ENCODE measurements at places on chromosomes 2 and 18.

DNA sequence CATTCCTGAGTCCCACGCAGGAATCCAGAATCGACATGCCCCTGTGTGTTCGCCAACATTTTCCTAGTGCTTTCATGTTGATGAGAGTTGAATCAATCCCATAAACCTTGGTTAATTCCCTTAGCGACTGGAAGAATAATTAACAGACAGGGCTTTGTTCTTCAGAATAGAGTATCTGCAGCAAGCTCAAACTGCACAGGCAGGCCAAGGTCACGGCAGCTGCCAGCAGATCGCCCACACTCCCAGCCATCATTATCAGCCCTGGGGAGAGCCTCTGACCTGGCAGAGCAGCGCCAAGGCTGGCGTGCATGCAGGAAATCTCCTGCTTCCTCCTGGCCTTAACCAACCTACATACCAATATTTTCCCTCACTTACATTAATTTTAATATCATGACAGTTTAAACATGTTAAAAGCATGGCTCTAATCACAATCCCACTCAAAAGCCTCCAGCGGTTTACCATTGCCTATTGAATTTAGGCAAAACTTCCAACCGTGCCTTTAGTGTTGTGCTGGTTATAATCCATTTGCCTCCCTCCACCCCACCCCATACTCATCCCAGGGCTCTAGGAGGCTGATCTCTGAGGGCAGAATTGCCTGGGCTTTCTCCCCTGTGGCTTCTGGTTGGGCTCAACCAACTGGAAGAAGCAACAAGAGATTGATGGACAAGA is 46.8 kb upstream of the NCK2 start:
- DNase-seq: no peak

- DNase-seq: peak; percentile 58
Observed at GRCh38 chr18:8696749-8697211, 8.6 kb upstream of the MTCL1 start.

DNA sequence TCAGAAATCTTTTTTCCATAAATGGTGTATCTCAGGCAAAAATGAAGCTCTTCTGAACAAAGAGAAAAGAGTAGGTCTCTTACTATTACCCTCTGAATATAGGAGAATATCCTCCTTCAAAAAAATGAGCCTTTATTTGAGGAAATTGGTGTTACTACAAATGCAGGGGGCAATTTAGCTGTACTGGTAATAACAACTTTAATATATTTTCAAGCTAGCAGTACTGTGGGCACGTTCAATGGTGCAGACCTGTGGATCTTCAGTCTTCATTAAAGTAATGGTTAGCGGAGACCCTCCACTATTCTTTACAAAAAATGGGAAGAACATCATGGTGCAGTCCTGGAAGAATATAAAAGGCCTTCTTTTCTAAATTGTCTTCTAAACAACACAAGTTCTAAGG is 661.3 kb downstream of the TMEM182 start:
- no peak for DNase-seq

DNA sequence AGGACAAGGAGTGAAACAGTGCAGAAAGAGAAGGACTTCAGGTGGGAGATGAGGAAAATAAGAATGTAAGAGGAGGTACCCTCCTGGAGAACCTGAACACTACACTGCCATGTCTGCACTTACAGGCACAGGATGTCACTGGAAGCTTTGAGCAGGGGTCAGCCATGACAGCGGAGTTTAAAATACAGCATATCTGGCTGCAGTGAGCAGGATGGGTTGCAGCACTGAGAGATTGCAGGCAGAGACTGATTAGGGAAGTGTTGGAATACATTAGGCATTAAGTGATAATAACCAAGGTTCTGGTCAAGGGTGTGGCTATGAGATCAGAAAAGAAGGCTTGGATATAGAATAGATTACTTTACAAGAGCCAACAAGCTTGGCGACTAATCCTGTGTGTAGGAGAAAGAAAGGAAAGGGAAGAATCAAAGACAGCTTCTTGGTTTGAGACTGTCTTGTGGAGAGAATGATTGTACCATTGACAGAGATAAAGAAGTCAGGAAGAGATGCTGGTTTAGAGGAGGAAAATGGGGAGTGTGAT is 171.1 kb upstream of the RBMS1 start:
- no peak for DNase-seq

DNA sequence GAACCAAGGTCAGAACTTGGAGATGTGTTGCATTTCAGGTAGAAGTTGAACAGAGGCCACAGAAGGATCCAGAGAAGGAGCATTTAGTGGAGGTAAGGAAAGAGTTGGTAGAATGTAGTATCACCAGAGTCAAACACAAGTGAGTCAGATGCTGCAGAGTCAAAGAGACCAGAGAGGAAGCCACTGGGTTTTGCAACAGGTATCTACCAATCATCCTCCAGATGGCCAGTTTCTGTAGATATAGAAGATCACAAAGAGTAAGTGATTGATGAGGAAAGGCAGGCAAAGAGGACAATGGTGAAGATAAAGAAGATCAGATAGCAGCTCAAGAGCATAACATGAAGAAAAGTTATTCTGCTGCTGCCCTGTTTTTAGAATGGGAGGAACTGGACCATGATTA is 75.9 kb downstream of the GTF3C3 start:
- no peak for DNase-seq

DNA sequence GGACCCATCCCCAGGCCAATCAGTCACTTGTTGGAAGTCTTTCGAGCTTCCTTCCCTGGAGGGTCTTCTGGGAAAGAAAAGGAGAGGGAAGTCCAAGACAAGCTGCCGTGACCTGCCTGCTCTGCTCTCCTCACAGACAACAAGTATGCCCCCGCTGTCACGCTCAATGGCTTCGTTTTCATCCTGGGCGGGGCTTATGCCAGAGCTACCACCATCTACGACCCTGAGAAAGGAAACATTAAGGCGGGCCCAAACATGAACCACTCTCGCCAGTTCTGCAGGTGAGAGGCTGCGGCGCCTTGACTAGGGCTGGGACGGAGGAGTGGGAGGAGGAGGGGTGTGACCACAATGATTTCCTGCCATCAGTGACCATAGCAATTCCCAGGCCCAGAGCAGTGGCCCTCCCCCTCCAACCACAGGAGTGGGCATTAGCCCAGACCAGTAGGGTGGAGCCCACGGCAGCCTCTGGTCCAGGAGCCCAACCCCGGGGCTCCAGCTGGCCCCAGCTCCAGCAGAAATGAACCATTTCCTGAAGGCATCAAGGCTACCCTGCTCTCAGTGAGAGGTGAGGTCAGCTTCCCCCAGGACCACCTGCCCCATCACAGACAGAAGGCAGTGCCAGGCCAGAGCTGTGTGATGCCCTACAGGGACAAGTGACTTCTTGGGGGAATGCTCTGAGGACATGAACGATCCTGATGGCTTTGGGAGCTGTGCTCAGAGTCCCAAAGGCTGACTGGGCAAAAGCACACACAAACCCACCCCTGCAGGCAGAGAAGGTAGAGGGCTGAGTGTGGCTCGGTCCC is 223.1 kb downstream of the ATAD2B start:
- no peak for DNase-seq

DNA sequence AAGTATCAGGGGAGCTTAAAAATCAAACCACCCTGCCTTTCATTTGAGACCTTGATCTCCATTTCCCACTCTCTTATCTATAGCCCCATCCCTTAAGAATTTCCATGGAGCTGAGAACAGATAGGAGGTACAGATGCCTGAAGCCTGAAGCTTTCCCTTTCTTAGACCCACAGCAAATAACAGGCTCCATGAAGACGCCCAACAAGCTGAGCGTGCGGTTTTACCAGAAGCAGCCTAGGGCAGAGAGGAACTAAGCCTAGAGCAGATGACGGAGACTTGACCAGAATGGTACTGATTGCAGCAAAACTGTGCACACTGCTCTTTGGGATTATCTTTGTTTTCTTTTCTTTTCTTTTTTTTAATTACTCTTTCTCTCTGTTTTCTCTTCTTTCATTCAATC is 1.7 kb upstream of the ERBB4 start:
- no peak for DNase-seq

DNA sequence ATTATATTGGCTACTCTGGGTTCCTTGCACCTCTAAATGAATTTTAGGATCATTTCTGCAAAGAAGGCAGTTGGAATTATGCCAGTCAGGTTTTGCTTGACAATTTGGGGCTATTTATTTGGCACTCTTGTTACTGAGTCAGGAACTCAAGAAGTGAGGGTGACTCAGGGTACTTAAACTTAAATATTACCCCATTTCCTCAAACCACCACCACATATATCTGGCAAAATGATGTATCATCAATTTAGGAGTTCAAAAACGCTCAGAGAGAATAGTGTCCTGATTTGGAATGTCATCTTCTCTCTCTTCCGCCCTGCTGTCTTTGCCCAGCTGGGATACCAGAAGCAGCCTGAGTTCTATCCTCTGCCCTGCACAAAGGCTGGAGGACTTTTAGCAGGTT is 2.4 kb upstream of the THNSL2 start:
- no peak for DNase-seq

DNA sequence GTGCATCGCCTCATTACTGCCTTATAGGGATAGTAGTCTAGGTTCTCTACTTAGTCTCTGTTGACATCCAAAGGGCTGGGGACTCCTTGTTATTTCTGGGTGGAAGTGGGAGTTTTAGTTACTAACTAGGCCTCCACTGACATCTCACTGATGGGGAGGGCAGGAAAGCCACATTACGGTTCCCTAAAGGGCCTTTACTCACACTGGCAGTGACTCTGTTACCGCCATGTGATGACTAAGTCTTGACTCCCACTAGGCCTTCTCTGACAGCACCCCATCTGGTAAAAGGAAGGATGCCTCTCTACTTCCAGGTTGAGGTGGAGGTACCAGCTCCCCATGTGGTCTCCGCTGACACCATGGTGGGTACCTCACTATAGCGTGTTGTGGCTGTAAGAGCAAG is 14.0 kb upstream of the BCL2L11 start:
- DNase-seq: no peak

DNA sequence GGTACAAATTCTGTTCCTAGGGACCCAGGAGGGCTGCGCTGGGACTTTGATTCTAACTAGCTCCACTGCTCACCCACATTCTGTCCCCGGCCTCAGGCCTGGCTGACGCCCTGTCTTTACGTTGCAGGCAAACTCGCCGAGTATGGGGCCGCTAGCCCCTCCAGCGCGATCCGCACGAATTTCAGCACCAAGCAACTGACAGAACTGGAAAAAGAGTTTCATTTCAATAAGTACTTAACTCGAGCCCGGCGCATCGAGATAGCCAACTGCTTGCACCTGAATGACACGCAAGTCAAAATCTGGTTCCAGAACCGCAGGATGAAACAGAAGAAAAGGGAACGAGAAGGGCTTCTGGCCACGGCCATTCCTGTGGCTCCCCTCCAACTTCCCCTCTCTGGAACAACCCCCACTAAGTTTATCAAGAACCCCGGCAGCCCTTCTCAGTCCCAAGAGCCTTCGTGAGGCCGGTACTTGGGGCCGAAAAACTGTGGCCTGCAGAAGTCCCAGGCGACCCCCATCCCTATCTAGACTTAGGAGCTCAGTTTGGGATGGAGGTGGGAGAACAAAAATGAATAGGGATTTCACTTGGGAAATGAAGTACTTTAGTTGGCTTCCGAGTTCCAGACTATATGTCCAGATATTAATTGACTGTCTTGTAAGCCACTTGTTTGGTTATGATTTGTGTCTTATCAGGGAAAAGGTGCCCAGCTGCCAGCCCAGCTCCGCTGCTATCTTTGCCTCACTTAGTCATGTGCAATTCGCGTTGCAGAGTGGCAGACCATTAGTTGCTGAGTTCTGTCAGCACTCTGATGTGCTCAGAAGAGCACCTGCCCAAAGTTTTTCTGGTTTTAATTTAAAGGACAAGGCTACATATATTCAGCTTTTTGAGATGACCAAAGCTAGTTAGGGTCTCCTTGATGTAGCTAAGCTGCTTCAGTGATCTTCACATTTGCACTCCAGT is 1.5 kb downstream of the HOXD1 start:
- no peak for DNase-seq

- DNase-seq: no peak
Observed at GRCh38 chr2:71816815-71817214, 330.8 kb downstream of the CYP26B1 start.

- no peak for DNase-seq
Observed at GRCh38 chr2:83595121-83595690, 863.9 kb downstream of the SUCLG1 start.

- DNase-seq: no peak
Observed at GRCh38 chr18:24514439-24514838, 54.0 kb downstream of the HRH4 start.

- DNase-seq: no peak
Observed at GRCh38 chr2:218236829-218237228, 19.8 kb downstream of the ARPC2 start.

DNA sequence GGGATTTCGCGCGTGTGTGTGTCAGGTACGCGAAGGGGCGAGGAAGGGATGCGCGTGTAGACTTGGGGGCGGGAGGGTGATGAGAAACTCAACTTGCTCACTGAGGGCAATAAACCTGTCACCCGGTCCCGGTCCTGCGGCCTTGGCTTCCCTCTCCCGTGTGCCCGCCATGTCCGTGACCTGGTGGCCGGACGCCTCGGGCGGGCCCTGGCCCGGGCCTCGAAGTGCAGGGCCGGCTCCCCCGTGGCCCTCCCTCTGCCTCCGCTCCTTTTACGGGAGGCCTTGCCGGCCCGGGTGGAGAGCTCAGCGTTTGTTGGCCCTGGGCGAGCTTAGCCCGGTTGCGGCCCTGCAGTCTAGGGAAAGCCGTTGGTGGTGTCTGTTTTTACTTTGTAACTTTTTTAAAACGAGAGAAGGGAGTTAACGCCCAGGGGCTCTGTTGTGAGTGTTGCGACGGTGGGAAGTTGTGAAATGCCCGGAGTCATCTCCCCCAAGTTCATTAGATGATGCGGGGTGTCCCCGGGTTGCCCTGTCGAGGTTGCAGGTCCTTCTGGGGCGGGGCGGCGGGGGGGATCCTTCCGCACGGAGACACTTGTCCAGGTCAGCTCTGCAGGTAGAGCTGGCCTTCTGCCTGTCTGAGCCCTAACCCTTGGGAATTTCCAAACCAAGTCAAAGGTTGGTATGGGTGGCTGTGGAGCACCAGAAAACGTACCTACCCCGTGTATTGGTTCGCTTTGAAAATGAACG is 883 bp downstream of the SMCHD1 start:
- no peak for DNase-seq

DNA sequence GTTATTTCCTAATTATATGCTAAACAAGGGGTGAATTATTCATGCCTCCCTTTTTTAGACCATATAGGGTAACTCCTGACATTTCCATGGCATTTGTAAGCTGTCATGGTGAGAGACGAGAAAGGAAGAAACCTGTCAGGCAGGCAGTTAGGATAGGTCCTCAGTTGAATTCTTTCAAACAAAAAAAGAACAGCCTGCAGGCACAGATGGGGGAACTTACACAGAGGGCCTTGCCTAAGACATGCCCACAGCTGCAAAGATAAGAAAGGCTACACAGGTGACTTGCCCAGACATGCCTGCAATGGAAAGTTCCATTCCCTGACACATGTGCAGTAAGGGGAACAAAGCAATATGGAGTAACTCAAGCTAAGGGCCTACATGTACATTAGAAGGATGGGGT is 128.1 kb downstream of the TMEM163 start:
- no peak for DNase-seq

GRCh38 chr2:194822097-194822496 is 834.9 kb upstream of the SLC39A10 start:
- no peak for DNase-seq
